ENCODE measurements at places on chromosomes 2 and 18.

GRCh38 chr2:111897924-111898702 is at the start of gene MERTK:
Gene MERTK, plus strand, starts transcription at chr2:111898607. Its CDS starts 129 bp downstream, at chr2:111898736.
- H3K4me3 ChIP-seq = peak within 1 kb of the TSS; percentile 85
- H3K27me3 ChIP-seq = peaks cover 18% of the 10 kb centered on the region
- H3K36me3 ChIP-seq = no peaks in the 10 kb centered on the region
- DNase-seq = peak; percentile 35
- H3K4me1 ChIP-seq = peaks cover 10% of the 10 kb centered on the region

- H3K36me3 ChIP-seq = no peaks in the 10 kb centered on the region
- DNase-seq = no peak
- H3K27ac ChIP-seq = no peak overlapping the region
- no peak overlapping the region for H3K4me3 ChIP-seq
- peaks cover 32% of the 10 kb centered on the region for H3K27me3 ChIP-seq
- no peaks in the 10 kb centered on the region for H3K4me1 ChIP-seq
These were observed 84.4 kb upstream of the DYNAP start for GRCh38 chr18:54506516-54507261.

- peaks cover 57% of the 10 kb centered on the region for H3K4me1 ChIP-seq
- H3K4me3 ChIP-seq = peak overlapping the region; percentile 70
- peak overlapping the region; percentile 57 for H3K27ac ChIP-seq
- H3K36me3 ChIP-seq = peaks cover 9% of the 10 kb centered on the region
- H3K27me3 ChIP-seq = no peaks in the 10 kb centered on the region
- DNase-seq = peak; percentile 59
These were observed 103.9 kb downstream of the VIT start for GRCh38 chr2:36800381-36800780.

GRCh38 chr18:47077111-47077510 is 41.7 kb upstream of the ELOA2 start:
- H3K36me3 ChIP-seq = no peaks in the 10 kb centered on the region
- peaks cover 2% of the 10 kb centered on the region for H3K4me1 ChIP-seq
- no peak overlapping the region for H3K27ac ChIP-seq
- H3K4me3 ChIP-seq = no peak overlapping the region

GRCh38 chr2:112001942-112002341 is 53.1 kb upstream of the TMEM87B start:
- no peaks in the 10 kb centered on the region for H3K36me3 ChIP-seq
- H3K4me1 ChIP-seq = no peaks in the 10 kb centered on the region
- no peak overlapping the region for H3K4me3 ChIP-seq
- peaks cover 14% of the 10 kb centered on the region for H3K27me3 ChIP-seq
- no peak overlapping the region for H3K27ac ChIP-seq
- DNase-seq = no peak

DNA sequence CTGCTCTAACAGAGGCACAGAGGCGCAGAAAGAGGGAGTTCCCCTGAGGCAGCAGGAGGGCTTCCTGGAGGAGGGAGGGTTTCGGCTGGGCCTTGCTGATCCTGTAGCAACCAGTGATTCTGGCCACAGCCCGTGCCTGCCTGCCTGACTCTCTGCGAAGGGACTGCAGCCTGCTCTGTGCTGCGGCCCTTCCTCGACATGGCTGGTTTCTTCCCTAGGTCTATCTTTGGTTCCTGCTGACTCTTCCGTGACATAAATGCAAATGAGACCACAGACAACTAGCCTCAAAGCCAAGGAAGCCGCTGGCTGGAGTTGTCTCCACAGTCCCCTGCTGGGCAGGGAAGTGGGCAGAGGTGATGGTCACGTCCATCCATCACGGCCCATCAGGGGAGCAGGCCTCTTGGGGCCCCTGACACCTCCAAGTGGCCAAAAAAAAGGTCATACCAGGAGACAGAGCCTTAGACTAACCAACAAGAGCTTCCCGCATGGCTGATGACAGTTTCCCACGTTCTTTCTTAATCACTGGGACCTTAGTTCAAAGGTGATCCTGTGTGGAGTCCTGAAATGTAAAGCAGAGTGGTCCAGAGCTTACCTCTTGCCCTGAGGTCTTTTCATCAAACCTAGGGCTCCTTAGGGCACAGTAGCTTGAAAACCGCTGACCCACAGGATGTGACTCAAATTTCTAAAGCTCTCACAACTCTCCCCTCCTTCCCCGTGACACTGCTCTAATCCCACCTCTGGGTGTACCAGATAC is 55.3 kb downstream of the HS1BP3 start:
- H3K27me3 ChIP-seq = no peaks in the 10 kb centered on the region
- no peak for DNase-seq
- H3K4me1 ChIP-seq = peaks cover 15% of the 10 kb centered on the region
- peak overlapping the region; percentile 90 for H3K27ac ChIP-seq
- H3K36me3 ChIP-seq = no peaks in the 10 kb centered on the region

- H3K36me3 ChIP-seq = no peaks in the 10 kb centered on the region
- no peak for DNase-seq
- H3K4me3 ChIP-seq = no peak overlapping the region
- H3K27me3 ChIP-seq = peaks cover 16% of the 10 kb centered on the region
These were observed 16.9 kb downstream of the RAB31 start for GRCh38 chr18:9724797-9725585.

DNA sequence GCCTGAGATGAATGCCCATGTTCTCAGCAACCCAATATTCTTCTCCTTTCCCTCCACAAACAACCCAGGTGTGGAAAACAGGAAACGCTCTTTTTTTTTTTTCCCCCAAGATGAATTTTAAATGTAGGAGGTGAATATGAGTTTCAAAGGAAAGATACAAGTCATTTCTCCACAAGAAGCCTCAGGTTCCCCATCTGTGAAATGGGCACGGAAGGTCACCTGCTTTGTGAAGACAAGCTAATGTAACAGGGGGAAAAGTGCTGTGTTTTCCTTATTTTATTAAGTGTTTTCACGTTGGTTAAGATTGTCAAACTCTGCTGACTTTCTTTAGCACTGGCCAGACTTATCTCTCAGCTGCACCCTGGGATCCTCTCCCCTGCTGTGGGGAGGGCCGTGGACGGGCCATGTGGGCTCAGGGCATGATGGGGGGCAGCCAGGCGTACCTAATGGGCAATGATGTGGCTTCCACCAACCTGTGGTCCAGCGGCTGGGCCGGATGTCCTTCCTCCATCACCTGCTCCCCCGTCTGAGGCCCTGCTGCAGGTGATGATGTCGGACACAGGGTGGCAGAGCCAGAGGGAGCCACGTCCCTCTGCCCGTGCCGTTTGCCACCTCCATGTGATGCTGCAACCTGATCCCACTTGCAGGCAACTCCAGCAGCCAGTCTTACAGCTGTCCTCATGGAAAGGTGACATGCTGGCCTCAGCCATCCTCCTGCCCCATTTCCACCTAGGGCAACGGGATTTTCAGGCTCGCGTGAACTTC is 130.0 kb upstream of the PXDN start:
- no peaks in the 10 kb centered on the region for H3K4me1 ChIP-seq
- no peak overlapping the region for H3K4me3 ChIP-seq
- no peak overlapping the region for H3K27ac ChIP-seq

- no peaks in the 10 kb centered on the region for H3K4me1 ChIP-seq
- no peak for DNase-seq
- H3K27me3 ChIP-seq = no peaks in the 10 kb centered on the region
- no peak overlapping the region for H3K4me3 ChIP-seq
- H3K36me3 ChIP-seq = no peaks in the 10 kb centered on the region
These were observed 1229.0 kb upstream of the ZEB2 start for GRCh38 chr2:145748927-145749326.

DNA sequence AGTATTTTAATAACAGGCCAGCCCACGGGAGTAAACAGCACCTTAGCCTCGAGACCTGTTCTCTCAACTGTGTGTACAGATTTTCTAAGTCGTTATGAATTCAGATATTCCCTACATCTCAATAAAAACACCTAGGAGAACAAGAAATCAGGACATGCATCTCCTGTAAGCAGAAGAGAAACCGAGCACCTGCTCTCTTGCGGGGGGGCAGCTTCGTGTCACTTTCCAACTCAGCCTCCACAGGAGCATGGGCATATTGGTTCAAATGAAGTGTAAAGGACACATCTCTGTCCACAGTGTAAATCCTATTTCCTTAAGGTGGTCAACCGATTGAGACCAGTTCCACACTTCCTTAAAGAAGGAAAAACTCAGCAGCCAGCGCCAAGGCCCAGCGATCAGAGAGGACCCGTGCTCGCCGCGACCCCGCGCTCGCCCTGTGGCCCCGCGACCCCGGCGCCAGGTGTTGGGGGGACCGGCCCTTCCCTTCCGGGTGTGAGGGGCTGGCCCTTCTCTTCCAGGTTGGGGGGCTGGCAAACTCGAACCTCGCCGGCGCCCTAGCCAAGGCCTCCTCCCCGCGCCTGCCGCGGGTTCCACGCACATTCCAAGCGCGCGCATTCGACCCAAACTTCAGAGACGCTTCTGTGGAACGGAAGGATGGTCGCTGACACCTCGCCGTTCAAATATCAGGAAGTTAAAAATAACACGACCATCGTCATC is 652 bp downstream of the SH3YL1 start:
- peak overlapping the region; percentile 96 for H3K27ac ChIP-seq
- DNase-seq = no peak
- peak overlapping the region; percentile 90 for H3K4me3 ChIP-seq
- H3K36me3 ChIP-seq = peaks cover 22% of the 10 kb centered on the region
- H3K4me1 ChIP-seq = peaks cover 16% of the 10 kb centered on the region
